Stimulated activated CD4-positive, alpha-beta T cell treated with anti-CD3 and anti-CD28 coated beads, Interleukin-2, amount 100 ng/mL, for 48 hours (primary cell): ENCODE measurements at places on chromosomes 16 and 17.

DNA sequence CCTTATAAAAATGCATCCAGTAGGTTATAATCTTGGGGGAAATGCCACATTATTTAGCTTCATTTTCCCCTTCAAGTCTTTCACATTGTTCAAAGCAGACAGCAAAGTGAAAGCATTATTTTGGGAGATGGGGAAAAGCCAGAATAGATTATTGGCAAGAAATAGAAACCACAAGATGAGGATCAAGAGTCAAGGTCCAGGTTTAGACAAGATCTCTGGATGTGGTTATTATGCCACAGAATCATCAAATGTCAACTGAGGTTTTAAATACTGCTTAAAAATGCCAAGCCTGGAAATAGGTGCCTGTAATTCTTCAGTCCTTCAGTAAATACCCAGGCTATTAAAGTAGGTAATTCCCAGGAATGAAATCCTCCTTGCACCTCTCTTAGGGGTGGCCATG lies 65.1 kb upstream of the ALOX12 start:
- no peak for DNase-seq

- DNase-seq, result no peak
Measured at GRCh38 chr16:50324345-50324744, 44.4 kb downstream of the BRD7 start.

GRCh38 chr16:68297908-68298307 lies 12.8 kb downstream of the SLC7A6OS start:
- DNase-seq, result no peak

GRCh38 chr16:52993179-52993578 lies 59.5 kb downstream of the CHD9NB start:
- no peak for DNase-seq

DNA sequence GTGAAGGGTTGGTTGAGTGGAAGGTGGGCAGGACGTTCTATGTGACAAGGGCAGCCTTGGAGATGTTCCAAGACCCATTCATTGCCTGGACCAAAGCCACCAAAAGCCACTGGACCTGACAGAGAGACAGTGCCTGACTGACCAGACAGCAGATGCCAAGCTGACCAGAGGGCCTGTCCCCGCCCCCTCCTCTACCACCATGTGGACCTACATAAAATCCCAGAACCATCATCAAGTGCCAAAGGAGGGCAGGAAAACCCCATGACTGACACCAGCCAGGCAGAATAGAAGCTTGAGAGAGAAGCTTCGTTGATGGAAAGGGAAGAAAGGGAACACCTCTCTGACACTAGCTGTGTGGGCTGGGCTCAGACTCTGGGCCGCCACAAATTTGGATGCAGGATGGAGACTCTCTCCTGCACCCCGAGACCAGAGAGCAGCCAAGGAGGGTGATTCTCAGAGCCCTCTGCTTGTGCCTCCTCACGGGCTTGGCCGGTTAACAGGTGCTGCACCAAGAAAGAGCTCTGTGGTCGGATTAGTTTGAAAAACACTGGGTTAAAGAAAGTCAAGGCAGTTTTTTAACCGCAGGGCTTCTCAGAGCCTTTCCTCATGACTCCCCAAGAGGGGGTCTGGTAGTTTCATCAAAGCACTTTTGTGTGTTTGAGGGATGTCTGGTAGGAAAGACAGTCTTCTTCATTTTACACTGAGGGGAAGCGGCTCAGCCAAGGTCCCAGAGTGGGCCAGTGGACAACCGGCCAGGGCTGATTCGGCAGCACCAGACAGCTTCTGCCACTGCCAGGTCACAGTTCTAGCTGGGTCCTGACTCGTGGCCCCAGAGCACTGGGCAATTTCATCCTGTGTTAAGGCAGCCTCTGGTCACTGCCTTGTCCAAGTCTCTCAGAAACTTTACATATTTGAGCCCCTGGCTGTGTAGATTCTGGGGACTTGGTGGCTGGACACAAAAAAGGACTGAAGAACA lies 1.7 kb downstream of the TNFRSF13B start:
- DNase-seq, result no peak
